Lung microvascular endothelial cell (primary cell): ENCODE measurements at places on chromosomes 11 and 22. TPM values are rescaled to one million over a fixed set of nuclear protein-coding genes. Genes with fewer than 3 reads are reported as not detected.

The DSCAML1 gene
- under 0.01 TPM in 1 of 2 replicates, not detected in the other for total RNA-seq

The KDM4E gene
- not detected in 2 replicates for total RNA-seq

The CYP2D6 gene
- under 0.01 and 0.20 TPM in 2 replicates for total RNA-seq

The CHRDL2 gene
- 0.65 TPM in 1 of 2 replicates, not detected in the other for total RNA-seq

The TEX54 gene
- not detected in 2 replicates for total RNA-seq

The OR5P2 gene
- not detected in 2 replicates for total RNA-seq

The DRD4 gene
- total RNA-seq, result not detected in 2 replicates

The MRGPRE gene
- not detected in 2 replicates for total RNA-seq

The SLC17A6 gene
- not detected in 2 replicates for total RNA-seq

The OR5AR1 gene
- not detected in 2 replicates for total RNA-seq

The GLYATL1 gene
- not detected in 2 replicates for total RNA-seq

The C22orf42 gene
- not detected in 2 replicates for total RNA-seq

The CYB5R2 gene
- under 0.01 and 0.22 TPM in 2 replicates for total RNA-seq

The OR2AG1 gene
- not detected in 2 replicates for total RNA-seq

The MPZL3 gene
- 1.4 and 5.2 TPM in 2 replicates for total RNA-seq

The SLC22A25 gene
- not detected in 2 replicates for total RNA-seq

The APOBEC3B gene
- 0.20 and 1.3 TPM in 2 replicates for total RNA-seq

The ZNF280B gene
- 0.20 and 0.22 TPM in 2 replicates for total RNA-seq

The GP1BB gene
- total RNA-seq, result 2.6 and 3.0 TPM in 2 replicates

The ZFTA gene
- total RNA-seq, result 9.1 and 9.6 TPM in 2 replicates

The OR10G7 gene
- total RNA-seq, result not detected in 2 replicates

The NFAM1 gene
- not detected in 2 replicates for total RNA-seq

The CD151 gene
- total RNA-seq, result 460 and 726 TPM in 2 replicates

The CUL5 gene
- 27.2 and 32.3 TPM in 2 replicates for total RNA-seq

The CCDC88B gene
- 0.79 and 1.7 TPM in 2 replicates for total RNA-seq

The BTBD18 gene
- not detected in 2 replicates for total RNA-seq

The GCAT gene
- 11.9 and 19.8 TPM in 2 replicates for total RNA-seq

The OR8H1 gene
- not detected in 2 replicates for total RNA-seq

The POU2AF3 gene
- total RNA-seq, result not detected in 2 replicates

The FLRT1 gene
- total RNA-seq, result not detected in 2 replicates

The TMEM135 gene
- 14.9 and 18.5 TPM in 2 replicates for total RNA-seq

The SAA4 gene
- total RNA-seq, result not detected in 2 replicates

The C11orf68 gene
- total RNA-seq, result 10.2 and 15.7 TPM in 2 replicates

The TRIM22 gene
- total RNA-seq, result 47.0 and 66.9 TPM in 2 replicates

The LYVE1 gene
- 101 and 140 TPM in 2 replicates for total RNA-seq

The ACCSL gene
- not detected in 2 replicates for total RNA-seq

The YIF1A gene
- 95.9 and 136 TPM in 2 replicates for total RNA-seq

The RIC3 gene
- total RNA-seq, result not detected in 2 replicates

The TCF20 gene
- total RNA-seq, result 13.3 and 16.9 TPM in 2 replicates

The PATE4 gene
- total RNA-seq, result not detected in 2 replicates

The MMP1 gene
- 28.4 and 326 TPM in 2 replicates for total RNA-seq

The MS4A6A gene
- 0.22 TPM in 1 of 2 replicates, not detected in the other for total RNA-seq

The RASL10A gene
- total RNA-seq, result 0.99 and 1.5 TPM in 2 replicates

The NPAS4 gene
- total RNA-seq, result not detected in 2 replicates

The MRGPRX3 gene
- total RNA-seq, result under 0.01 and 0.40 TPM in 2 replicates

The OR4A16 gene
- total RNA-seq, result not detected in 2 replicates

The ACTN3 gene
- under 0.01 TPM in 1 of 2 replicates, not detected in the other for total RNA-seq

The GSTT2B gene
- 0.65 and 4.0 TPM in 2 replicates for total RNA-seq

The FDXACB1 gene
- 1.1 and 2.0 TPM in 2 replicates for total RNA-seq

The KRTAP5-9 gene
- total RNA-seq, result not detected in 2 replicates

The KCNJ1 gene
- total RNA-seq, result under 0.01 and 0.22 TPM in 2 replicates

The MUC6 gene
- total RNA-seq, result not detected in 2 replicates

The CRYBA4 gene
- not detected in 2 replicates for total RNA-seq
